ENCODE measurements at places on chromosomes 5 and 9.

DNA sequence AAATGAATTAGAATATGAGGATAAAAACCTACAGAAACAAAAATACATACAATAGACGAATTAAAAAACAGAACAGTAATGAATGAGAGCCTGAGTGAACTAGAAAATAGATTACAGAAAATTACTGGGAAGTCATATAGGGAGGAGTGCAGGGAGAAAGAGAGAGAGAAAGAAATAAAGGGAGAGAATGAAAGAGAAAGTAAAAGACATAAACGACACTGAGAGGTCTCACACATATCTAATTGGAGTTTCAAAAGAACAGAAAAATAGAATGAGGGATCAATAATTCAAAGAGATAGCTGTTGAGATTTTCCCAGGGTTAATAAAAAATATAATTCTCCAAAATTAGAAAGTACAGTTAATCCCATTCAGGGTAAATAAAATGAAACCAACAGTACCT is 156.4 kb upstream of the FTMT start:
- DNase-seq, result no peak

- no peak for DNase-seq
Measured at GRCh38 chr9:91164724-91165520, 196.8 kb downstream of the AUH start.

- no peak for DNase-seq
Measured at GRCh38 chr5:86968301-86968753, 299.4 kb upstream of the RASA1 start.

DNA sequence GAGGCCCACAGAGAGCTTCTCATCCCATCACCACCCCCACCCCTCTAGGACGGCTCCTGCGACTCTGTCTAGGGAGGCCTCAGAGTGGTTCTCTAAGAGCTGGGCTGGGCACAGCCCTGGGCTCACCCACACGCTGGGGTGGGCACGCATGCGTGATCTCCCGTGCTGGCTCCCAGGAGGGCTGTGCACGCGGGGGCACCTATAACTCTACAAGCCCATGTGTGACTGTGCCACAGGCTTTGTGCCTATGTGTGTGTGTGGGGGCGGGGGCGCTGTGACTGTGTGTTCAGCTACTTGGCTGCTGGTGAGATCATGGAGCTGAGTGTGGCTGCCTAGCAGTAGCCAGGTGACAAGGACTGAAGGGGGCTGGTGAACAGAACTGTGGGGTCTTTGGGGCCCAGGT is 32.2 kb downstream of the NDUFA8 start:
- DNase-seq, result no peak

DNA sequence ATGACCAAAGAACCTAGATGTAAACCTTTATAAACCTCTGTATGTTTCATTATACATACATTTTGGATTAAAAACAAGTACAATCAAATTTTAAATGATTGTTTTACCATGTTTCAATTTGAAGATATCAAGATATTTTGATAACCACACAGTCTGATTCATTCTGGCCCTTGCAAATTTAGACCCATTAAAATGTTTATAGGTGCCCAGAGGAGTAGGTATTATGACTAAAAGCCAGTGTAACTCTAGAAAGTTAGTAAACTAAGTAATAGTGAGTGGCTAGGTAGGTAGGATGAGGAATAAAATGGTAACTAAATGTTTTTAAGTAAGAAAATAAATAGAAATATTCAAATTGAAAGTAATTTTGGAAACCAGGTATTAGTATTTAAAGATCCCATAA is 165.5 kb downstream of the PBX3 start:
- DNase-seq, result no peak

DNA sequence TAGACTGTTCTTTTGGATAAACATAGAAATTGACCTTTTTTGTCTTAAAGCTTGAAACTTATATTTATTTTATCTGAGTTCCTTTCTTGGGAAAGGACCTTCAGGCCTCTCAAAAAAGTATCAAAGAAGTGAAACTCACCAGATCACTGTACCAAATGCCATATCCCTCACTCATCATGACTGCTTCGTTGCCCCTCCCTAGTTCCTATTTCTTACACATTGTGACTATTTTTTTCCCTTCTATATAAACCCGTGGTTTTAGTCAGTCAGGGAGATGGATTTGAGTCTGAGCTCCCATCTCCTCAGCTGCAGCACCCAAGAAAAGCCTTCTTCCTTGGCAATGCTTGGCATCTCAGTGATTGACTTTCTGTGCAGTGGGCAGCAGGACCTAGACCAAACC is 129.4 kb downstream of the LPAR1 start:
- DNase-seq, result no peak

GRCh38 chr5:103526164-103526915 is 36.2 kb downstream of the NUDT12 start:
- DNase-seq, result no peak
